Stimulated activated CD4-positive, alpha-beta T cell treated with anti-CD3 and anti-CD28 coated beads, Interleukin-1b, Interleukin-23, amount 100 ng/mL, for 1 hour (primary cell): ENCODE measurements at places on chromosomes 5 and 9.

- DNase-seq: no peak
Measured at GRCh38 chr5:99305045-99305580, 376.3 kb upstream of the CHD1 start.

DNA sequence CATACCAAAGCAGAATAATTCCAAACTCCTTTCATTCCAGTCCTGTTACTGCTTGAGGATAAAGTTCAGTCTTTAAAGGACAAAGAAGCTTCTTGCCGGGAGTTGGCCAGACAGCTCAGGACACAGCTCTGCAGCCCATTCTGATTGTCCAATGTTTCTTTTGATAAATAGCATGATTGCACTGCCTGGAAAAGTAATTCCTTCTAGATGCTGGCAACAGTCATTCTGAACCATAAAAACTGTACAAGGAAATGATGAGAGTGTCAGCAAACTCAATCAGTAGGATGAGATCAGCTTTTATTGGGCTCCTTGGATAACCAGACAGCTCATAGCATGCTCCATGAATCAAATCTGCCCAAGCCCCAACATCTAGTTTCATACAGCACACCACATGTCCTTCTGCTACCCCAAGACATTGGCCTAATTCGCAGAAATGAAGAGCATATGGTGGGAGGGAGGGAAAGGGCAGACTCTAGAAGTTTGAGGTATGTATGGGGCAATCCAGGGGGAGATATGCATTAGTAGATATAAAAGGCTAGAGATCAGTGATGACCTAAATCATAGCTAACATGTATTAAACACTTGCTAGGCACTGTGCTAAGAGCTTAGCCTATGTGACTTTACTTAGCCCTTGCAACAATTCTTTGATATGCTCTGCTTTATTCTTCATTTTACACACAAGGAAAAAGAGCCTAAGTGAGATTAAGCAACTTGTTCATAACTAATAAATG is 219.9 kb upstream of the NREP start:
- no peak for DNase-seq

- no peak for DNase-seq
Measured at GRCh38 chr9:31210978-31211570, 1173.4 kb upstream of the ACO1 start.

DNA sequence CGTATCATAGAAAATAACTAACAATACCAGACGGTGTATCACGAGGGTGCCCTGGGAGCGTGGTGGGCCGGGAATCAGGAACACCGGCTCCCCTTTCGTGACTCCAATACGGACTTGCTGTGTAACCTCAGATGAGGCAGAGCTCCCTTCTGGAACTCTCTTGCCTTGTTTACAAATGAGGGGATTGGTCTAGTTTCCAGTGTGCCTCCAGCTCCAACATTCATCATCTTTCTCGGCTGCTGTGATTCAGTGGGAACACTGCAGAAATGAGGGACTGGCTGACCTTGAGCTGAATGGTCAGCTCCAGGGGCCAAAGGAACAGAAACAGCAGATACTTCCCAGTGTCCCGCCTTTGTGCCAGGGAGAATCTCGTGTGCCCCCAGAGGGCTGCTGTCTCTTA is 22.6 kb upstream of the TGFBI start:
- no peak for DNase-seq

DNA sequence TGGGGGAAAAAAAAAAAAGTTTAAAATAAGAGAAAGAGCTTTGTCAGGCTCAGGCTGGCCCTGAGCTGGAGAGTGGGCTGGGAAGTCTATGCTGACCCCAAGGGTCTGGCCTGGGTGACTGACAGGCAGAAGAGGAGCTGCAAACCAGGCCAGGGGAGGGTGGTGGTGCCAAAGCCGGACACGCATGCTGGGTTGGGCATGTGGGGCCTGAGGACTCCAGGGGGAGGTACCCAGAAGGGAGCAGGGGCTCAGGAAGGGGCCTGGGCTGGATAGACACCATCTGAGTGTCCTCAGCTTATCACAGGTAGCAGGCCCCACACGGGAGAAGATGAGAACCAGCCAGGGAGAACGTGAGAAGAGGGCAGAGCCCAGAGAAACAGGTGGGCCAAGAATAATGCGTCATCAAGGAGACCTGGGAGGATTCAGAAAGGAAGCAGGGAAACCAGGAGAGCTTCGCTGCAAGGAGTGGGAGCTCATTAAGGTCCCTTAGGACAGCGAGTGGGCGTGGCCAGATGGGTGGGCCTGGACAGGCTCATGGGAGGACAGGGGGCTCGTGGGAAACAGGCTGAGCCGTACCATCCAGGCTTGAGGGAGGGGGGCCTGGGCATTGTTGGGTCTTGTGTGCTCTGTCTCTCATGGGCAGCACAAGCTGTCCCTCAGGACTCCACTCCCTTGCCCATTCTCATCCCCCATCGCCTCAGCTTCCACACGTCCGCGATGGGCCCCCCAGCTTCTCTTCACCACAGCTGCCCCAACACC is 16.0 kb downstream of the TMOD1 start:
- DNase-seq: no peak

GRCh38 chr5:72847439-72847838 is 31.0 kb downstream of the TNPO1 start:
- DNase-seq: no peak

DNA sequence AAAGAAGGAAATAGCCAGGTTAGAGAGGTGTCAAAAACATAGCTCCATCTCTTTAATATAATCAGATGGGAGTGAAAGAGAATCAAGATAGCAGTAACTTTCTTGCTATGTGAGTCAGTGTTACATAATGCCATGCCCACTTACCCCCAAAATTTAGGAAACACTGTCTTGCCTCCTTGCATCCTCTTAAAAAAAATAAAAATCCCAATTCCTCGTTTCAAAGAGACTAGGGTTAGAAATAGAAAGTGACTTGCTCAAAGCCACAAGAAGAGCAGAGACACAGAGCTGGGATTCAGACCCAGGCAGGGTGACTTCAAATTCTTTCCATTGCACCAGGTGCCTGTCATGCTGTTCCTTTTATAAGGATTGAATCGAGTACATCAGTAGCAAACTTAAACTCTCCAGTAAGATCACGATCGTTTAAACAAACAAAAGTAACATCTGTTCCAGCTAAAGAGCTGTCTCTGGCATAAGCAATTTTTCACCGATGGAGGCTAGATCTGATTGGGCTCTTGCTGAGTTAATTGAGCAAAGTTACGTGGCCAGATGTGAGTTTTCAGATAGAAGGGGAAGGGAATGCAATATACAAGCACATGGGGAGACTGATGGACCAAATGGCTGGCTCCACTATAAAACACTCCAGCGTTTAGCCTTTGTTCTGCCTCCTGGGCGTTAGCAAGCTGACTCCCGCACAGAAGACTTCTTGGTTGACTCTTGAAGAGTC is 176.9 kb downstream of the PALM2AKAP2 start:
- no peak for DNase-seq

DNA sequence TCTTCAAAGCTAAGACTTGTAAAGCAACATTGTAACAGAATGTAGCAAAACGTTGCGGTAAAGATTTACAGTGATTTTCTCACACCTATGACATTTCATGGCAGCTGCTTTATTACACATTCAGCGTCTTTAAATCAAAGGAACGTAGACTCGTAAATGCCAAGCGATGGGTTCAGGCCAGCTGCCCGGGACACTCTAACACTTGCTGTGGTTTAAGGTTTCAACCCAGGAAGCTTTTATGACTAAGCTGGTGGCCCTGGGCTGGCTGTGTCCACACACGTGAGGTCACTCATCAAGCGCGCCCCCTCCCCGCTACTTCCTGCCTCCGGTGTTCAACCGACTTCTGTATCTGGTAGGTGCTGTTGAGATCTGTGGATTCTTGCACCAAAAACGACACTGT is 2.5 kb downstream of the SLC6A18 start:
- no peak for DNase-seq

DNA sequence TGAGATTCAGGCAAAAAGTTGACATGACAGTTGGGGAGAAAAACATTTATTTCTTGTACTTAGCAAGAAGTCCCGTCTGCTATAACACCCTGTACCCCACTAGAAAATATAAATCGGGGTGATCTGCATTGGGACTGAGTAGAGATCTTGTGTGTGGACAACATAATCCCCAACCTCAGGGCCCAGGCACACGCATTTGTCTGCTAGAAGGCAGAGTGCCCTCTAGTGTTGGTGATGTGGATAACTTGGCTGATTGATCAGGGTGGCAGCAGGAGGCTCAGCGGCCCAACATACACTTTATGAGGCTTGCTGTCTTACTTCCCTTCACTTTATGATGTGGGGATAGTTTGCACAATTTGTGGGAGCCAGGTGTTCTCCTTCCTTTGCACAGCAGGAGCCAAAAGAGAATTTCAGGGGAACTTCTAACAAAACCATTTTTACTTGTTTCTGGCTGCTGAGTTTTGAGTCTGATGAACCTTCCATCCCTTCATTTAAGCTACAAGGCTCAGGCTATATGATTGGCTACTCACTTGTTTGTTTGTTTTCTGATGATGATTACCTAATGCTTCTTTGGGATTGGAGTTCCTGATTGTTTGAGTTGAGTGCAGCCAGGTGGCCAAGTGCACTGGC is 263.2 kb downstream of the DMAC1 start:
- DNase-seq: no peak

DNA sequence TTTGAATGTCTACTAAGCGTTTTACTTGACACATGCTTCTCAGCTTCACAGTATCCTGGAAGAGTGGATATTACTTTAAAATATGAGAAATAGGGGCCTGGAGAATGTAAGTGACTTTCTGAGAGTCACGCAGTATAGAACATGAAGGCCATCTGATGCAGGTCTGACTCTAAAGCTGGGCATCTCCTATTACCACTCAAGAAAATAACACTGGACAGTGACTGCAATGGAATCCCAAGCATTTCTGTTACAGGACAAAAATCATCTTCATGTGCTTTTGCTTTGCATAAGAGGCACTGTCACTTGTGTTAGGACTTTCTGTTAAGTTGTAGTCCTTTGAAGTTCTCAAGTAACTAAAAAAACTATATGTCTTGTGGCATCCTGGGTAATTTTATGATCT is 335.5 kb downstream of the FBXL7 start:
- DNase-seq: no peak

DNA sequence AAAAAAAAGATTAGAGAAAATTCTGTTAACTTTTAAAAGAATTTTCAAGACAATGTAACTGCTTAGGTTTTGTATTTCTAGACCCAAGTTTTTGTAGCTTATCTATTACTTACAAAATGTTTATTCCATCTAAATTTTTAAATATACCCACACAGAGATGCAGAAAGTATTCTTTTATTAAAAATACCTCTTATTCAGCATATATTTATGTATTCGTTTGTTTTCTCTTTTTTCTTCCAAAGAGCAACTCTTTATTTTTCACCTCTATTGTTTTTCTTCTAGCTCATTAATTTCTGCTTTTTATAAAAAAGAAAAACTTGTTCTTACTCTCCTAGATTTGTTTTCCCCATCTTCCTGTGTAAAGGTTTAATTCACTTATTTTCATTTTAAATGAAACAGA is 180.3 kb downstream of the ZDHHC21 start:
- DNase-seq: no peak

GRCh38 chr5:124079062-124079461 is 567.1 kb downstream of the CSNK1G3 start:
- DNase-seq: no peak

- DNase-seq: peak; percentile 3
Measured at GRCh38 chr5:108728566-108729241, 19.0 kb upstream of the FER start.

DNA sequence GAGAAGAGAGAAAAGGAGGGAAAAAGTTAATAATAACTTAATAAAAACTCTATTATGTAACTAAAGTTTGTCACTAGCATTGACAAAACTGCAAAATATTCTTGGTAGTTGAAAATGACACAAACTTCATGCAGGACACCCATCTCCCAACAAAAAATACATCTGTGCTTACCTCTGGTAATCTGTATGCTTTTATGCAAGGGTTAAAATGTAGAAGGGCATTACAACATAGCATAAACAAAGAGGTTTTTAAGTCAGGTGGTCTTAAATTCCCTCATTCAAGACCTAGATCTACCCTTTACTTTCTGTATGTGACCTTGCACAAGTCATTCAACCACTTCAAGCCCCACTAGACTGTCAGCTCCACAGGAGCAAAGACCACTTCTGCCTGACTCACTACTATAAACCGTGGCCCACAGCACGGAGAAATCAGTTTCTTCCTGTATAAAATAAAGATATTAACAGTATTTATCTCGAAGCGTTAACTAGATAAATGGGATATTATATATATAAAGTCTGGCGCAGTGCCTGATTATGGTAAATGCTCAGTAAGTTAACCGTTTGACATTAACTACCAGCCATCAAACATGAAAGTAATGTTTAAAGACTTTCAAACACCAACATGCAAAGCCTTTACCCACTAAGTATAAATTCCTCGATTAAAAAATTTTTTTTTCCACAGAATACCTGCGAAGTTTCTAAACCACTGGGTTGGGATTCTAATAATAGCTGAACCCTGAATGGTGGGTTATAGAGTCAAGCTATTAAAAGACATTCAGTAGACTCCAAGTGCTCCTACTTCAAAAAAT is 2.0 kb downstream of the FBXL17 start:
- DNase-seq: no peak

GRCh38 chr9:95458666-95459065 is 58.1 kb downstream of the PTCH1 start:
- no peak for DNase-seq

GRCh38 chr9:13412331-13412730 is 132.8 kb upstream of the MPDZ start:
- DNase-seq: no peak

DNA sequence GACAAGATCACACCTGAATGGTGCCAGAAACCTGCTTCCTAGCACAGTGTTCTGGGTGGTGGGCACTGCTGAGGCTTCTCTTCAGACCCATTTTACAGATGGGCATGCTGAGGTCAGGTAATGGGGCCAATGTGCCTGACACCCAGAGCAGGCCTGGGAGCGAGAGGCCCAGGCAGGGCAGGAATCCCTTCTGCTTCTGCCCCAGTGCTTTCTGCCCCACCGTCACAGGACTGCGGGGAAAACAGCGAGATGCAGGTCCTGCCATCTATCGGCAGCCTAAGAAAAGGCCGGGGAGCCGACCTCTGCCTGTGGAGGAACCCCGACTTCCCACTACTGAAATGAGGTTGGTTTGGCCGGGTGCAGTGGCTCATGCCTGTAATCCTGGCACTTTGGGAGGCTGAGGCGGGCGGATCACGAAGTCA is 22.8 kb upstream of the RNU6ATAC start:
- no peak for DNase-seq

DNA sequence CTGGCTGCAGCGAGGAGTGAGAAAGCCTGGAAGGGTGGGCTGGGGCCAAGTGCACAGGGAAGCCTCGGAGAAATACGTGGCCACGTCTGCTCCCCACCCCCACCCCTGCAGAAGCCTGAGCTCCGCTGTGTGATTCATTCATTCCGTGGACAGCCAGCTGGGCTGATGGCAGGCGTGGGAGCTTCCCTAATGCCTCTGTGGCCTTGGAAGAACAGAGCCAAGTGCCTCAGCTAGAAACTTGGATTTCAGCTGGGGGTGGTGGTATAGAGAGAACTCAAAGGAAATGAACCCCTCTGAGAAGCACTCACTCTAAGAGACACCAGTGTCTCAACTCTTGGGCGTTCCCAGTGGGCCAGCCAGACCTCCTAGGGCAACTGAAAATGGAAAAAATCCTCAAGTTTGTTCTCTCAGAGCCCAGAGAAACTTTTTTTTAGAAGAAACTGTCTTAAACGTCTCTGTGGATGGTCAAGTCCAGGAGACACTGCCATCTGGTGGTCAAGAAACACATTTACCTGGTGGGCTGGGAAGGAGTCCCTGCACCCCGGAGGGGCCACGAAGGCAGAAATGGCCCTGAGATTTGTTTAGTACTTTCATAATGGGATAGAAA is 18.0 kb downstream of the ATOX1 start:
- no peak for DNase-seq
